Amniotic stem cell (primary cell): ENCODE measurements at places on chromosomes 1 and 21.

- DNase-seq = no peak
These were observed 27.8 kb upstream of the FMOD start for GRCh38 chr1:203378556-203379245.

DNA sequence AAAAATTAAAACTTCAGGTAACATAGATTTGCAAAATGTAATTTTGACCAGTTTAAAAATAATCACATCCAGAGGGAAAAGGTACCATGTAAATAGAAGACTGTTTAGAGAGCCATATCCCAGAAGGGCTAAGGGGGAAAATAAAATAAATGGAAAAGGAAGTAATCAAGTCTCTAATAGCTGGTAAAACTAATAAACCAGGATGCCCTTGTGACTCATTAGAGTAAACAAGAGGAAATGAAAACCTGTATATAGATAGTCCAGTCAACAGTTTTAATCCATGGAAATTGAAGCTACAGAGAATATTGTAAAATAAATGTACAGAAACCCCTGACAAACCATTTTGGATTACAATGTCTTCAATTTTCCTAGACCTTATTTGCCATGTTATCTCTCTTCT, 698.0 kb upstream of the RGS18 start:
- DNase-seq = no peak

- no peak for DNase-seq
These were observed 60.9 kb downstream of the SIPA1L2 start for GRCh38 chr1:232568906-232569553.

GRCh38 chr1:61581251-61581650, 143.7 kb downstream of the TM2D1 start:
- no peak for DNase-seq

- no peak for DNase-seq
These were observed 85.6 kb downstream of the VAV3 start for GRCh38 chr1:107879346-107879745.

- DNase-seq = no peak
These were observed 100.0 kb upstream of the SLC44A3 start for GRCh38 chr1:94719926-94720793.

- DNase-seq = peak; percentile 74
These were observed 82.3 kb downstream of the ITPKB start for GRCh38 chr1:226656601-226657277.

DNA sequence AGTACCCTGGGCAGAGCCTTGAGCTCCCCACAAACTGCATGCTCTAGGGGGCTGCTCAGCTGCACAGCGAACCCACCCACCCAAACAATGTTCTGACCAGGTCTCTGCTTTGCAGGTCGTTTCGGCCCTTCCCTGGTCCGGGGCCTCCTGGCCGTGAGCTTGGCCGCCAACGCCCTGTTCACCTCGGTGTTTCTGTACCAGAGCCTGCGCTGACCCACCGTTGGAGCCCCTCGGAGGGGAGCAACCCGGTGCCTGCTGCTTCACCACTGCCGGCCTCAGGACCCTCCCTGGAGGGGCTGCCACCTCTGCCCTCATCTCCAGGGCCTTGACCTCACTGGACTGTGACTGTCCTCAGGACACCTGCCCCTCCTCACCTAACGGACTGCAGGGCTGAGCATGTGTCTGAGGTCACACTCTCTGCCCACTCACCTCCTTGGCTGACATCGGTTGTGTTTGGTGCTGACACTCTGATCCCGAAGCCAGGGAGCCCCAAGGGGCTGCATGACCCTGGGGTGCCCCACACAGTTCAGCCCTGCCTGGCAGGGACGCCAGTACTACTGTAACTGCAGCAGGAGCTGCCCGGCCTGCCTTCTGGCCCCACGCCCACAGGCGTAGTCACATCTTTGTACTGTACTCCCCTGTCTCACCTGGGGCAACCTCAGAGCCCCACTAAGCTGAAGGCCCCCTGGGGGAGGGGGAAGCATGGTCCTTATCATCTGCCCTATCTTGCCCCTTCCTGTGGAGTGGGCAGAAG, 24.3 kb downstream of the TMEM201 start:
- no peak for DNase-seq

- no peak for DNase-seq
These were observed 45.7 kb upstream of the DISC1 start for GRCh38 chr1:231580874-231581273.

- peak; percentile 31 for DNase-seq
These were observed 89.9 kb downstream of the RAVER2 start for GRCh38 chr1:64834734-64835133.

- DNase-seq = no peak
These were observed 48.7 kb upstream of the ZC3H11B start for GRCh38 chr1:219661464-219662092.

GRCh38 chr1:206002871-206003801, at the start of gene RAB7B:
RAB7B (minus strand) TSS chr1:206003395; CDS start chr1:205994135, 9,260 bp downstream.
- peak; percentile 46 for DNase-seq

DNA sequence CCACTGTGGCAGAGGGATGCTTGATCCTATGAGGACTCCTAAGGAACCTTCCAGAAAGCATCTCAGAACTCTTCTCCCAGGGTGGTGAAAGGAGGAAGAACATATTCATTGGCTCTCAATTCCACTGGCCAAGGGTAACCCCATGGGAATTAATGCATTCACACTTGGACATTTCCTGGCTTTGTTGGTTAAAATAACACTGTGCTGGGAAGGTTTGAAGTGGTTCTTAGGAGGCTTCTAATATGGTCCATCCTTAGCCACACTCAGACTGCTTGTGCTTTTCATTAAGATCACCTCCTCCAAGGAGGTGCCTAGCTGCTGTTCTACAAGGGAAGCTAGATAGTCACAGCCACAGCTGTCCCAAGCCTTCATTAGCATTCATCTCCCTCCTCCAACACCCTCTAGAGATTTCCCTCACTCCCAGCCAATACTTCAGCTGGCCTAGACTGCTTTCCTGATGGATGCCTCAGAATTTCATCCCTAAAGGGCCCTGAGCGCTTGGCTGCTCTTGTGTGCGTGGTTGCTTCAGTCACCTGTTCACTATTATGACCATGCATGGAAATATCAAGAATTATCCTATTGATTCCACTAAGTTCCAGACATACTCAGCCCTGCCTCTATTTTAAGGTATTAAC, 544.4 kb downstream of the PLPP3 start:
- DNase-seq = no peak

GRCh38 chr1:89736937-89737733, 83.7 kb upstream of the LRRC8D start:
- DNase-seq = no peak

GRCh38 chr1:25579292-25580252, 36.2 kb downstream of the LDLRAP1 start:
- DNase-seq = no peak

DNA sequence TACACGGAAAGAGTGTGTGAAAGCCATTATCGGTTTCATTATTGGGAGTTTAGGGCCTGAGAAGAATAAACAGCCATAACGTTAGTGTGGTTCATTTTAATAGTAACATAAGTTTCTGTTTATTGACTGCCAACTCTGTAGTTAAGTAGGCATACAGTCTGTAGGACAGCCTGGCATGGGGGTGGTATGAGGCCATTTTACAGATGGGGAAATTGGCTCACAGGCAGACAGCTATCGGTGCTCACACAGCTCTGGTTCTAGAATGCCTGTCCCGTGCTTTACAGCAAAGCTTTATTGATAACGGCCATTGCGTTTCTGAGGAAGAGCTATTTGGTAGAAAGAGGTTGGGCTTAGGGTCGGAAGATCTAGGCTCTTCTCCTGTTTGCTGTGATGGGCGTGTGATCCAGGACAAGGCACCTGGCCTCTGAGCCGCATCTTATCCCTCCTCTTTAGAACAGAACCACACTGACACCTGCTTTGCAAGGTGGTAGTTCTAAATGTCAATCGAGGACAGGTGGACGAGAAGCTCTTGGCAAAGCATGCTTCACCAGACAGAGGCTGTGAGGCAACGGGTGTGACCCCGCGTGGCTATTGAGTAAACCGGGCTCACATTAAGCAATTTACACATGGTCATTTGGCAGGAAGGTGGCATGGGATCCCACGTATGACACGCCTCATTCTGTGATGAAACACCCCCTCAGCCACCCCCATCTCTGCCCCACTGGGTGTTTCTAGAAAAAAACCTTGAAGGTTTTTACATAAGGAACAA, 14.9 kb downstream of the ETS2 start:
- DNase-seq = no peak

DNA sequence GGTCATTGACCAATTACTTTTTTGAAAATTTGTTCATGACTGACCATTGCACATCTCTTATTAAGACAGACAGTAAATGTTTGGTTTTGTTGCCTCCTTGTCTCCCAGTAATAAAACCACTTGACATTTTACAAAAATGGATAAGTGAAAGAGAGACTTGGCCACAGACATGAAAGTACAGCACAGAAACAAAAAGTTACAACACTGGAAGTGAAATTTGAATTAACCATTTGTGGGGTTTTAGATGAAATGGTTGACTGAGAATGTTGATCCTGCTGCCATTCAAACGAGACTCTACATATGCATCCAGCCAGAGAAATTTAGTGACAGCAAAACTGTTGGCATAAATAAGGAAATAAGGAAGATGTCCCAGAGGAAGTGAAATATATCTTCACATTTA, 79.3 kb upstream of the B3GALT2 start:
- no peak for DNase-seq

DNA sequence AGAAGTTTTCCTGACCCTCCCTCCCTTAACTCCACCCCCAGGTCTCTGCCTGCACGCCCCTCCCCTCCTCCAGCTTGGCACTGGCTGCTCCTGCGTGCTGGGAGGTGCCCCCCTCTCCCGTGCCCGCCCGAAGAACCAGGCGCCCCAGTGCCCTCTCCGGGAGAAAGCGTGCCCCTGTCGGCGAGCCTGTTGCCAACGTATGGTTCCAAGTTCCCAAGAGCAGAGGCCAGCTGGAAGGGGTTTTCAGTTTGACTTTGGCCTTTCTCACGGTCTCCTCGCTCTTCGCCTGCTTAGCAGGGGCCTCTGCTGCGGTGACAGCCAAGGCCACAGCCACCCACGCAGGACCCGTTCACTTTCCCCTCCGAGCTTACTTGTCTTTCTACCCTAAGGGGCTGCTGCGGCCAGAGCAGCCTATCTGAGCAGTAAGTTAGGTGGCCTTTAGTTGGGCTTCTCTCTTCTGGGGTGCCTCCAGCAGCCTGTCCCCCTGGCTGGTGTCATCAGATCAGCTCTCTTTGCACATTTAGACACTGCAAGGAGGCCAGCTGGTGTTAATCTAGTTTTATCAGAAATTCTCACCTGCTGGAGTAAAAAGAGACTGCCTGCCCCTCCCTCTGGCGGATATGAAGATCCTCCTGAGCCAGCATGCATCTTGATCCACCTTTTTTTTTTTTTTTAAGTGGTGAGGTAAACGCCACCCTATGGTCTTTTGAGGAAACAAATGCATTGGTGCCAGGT, 1.5 kb downstream of the STUM start:
- no peak for DNase-seq

- no peak for DNase-seq
These were observed 69.4 kb upstream of the ACTRT2 start for GRCh38 chr1:2951856-2952255.

- DNase-seq = no peak
These were observed 355.5 kb downstream of the LMO4 start for GRCh38 chr1:87684194-87684593.

- DNase-seq = no peak
These were observed 413 bp downstream of the EFCAB7 start for GRCh38 chr1:63523738-63524137.

- DNase-seq = peak; percentile 88
These were observed 207.4 kb upstream of the RUNX1 start for GRCh38 chr21:35256468-35256988.

- DNase-seq = no peak
These were observed 34.7 kb upstream of the L1TD1 start for GRCh38 chr1:62159940-62160348.

DNA sequence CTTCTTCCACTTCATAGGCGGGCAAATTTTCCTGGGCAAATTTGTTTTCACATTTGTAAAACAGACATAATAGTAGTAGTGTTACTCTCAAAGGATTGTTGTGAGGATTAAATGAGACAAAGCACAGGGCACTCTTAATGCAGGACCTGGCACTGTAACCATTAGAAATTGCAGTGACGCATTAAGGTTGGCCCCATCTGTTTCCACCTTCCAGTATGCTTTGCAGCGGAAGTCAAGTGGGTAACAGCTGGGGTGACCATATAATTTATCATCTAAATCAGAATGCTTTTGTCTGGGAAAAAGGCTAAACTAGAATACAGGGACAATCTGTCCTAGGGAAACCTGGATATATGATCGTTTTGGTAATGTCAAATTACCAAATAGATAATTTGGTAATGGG, 132.5 kb upstream of the CACHD1 start:
- DNase-seq = no peak

- no peak for DNase-seq
These were observed 33.6 kb downstream of the NUAK2 start for GRCh38 chr1:205287767-205288559.

DNA sequence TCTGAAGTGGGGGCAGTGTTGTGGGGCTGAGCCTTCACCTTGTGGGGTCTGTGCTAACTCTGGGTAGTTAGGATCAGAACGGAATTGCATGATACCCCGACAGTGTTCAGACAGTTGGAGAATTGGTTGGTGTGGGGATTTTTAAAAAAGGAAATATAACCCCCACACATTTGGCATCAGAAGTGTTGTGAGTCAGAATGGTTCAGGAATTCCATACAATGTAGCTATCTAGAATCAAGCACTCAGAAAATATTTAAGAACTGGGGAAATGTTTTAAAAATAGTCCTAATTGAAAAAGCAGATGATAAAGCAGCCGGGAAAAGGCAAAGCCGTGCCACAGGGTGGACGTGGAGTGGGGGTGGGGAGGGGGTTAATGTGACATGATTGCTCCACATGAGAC, 6.5 kb upstream of the S100A7 start:
- DNase-seq = no peak

GRCh38 chr1:209207701-209208286, 375.7 kb upstream of the CAMK1G start:
- DNase-seq = peak; percentile 18

- DNase-seq = no peak
These were observed 443.6 kb downstream of the PLPP3 start for GRCh38 chr1:56135864-56136147.

- DNase-seq = no peak
These were observed 22.6 kb downstream of the DCAF8 start for GRCh38 chr1:160239582-160240299.

- DNase-seq = no peak
These were observed 8.6 kb downstream of the ALPL start for GRCh38 chr1:21517660-21518480.
